Stimulated activated naive CD4-positive, alpha-beta T cell treated with Interleukin-2 at 50 U/mL for 16 hours (primary cell): ENCODE measurements at places on chromosomes 6 and 20.

DNA sequence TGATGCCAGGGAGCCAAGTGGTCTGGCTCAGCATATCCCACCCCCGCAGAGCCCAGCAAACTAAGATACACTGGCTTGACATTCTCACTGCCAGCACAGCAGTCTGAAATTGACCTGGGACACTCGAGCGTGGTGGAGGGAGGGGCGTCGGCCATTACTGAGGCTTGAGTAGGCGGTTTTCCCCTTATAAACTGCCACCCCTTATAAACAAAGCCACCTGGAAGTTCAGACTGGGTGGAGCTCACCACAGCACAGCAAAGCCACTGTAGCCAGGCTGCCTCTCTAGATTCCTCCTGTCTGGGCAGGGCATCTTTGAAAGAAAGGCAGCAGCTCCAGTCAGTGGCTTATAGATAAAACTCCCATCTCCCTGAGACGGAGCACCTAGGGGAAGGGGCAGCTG lies 19.4 kb downstream of the TINAG start:
- DNase-seq: no peak

- DNase-seq: no peak
Measured at GRCh38 chr6:167927246-167927645, 70.2 kb upstream of the KIF25 start.

DNA sequence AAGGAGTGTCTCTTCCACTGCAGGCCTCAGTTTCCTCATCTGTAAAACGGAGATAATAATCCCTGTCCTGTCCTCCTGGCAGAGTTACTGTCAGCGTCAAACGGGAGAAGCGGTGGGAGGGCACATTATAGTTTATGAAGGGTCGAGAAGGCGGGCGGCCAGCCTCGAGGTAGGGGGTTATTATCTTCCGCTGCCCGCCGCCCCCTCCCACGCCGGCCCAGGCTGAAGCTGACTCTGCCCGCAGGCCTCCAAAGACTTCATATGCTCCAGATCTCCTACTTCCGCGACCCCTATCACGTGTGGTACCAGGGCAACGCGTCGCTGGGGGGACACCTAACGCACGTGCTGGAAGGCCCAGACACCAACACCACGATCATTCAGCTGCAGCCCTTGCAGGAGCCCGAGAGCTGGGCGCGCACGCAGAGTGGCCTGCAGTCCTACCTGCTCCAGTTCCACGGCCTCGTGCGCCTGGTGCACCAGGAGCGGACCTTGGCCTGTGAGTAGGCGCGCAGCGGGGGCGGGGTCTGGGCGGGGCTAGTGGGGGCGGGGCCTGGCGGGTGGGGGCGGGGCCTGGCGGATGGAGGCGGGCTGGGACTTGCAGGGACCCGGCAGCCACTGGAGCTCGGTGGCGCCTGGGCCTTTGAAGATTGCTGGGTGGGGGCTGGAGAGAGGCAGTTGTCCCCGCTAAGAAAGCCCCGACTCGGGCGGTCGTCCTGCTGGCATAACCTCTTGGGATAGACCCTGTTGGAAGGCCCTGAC lies 2.8 kb downstream of the PROCR start:
- DNase-seq: no peak

GRCh38 chr6:16991981-16992629 lies 109.7 kb upstream of the STMND1 start:
- no peak for DNase-seq

- DNase-seq: no peak
Measured at GRCh38 chr20:17636523-17637412, 45.3 kb downstream of the RRBP1 start.

DNA sequence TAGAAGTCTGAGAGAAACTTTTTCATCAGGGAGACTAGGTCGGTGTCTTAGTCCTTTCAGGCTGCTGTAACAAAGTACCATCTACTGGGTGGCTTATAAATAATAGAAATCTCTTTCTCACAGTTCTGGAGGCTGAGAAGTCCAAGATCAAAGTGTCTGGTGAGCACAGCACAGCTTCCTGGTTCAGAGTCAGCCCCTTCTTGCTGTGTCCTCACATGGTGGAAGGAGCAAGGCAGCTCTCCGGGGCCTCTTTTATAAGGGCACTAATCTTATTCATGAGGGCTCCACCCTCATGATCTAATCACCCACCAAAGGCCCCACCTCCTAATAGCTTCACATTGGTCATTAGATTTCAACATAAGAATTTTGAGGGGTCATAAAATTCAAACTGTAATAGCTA lies 122.8 kb downstream of the CCDC170 start:
- no peak for DNase-seq

GRCh38 chr20:21376626-21377025 lies 20.7 kb downstream of the NKX2-4 start:
- no peak for DNase-seq
